ENCODE measurements at places on chromosomes 13 and 19.

DNA sequence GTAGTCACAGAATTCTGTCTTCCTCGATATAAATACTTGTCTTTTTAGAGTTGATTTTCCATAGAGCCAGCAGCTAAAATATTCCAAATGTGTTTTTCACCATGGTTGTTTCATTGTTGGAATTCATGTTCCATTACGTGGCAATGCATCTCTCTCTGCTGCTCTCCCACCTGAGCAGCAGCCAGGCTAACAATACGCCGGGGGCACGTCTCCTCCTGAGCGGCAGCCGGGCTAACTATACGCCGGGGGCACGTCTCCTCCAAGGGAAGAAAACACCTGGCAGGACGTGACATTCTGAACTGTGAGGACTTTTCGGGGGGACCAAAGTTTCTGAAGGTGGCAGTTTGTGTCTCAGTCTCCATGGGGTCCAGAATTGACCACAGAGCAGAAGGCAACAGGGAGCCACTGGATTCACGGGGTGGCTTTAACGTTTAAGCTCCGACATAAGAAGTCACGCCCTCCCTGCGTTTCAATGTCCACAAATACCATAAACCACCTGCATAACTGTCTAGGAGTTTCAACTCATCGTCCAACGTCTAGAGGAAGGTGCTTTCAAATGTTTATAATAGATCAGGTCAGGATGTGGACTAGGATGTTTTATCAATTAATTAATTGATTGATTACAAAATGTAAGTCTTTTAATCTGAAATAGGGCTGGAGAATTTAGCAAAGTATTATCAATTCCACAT lies 15.1 kb downstream of the PLPP2 start:
- no peak for DNase-seq

DNA sequence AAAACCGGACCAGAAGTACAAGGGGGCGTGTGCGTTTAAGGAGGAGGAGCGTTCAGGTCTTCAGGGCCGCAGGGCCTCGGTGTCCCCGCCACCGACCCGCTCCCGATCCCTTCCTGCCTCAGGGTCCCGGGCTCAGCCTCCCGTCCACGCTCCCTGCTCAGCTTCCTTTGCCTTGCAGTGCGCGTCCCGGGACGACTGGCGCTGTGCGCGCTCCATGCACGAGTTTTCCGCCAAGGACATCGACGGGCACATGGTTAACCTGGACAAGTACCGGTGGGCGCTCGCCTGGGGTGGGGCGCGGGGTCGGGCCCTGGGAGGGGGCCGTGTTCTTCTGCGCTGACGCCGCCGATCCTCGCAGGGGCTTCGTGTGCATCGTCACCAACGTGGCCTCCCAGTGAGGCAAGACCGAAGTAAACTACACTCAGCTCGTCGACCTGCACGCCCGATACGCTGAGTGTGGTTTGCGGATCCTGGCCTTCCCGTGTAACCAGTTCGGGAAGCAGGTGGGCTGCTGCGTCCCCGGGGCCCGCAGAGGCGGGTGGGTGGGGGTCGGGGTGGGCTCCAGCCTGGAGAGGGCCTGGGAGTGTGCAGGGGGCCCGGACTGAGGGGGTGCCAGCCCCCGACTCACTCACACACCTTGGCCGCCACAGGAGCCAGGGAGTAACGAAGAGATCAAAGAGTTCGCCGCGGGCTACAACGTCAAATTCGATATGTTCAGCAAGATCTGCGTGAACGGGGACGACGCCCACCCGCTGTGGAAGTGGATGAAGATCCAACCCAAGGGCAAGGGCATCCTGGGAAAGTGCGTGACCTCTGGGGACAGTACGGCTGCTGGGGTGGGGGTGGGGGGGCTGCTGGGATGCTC lies 1.4 kb downstream of the GPX4 start:
- no peak for DNase-seq

DNA sequence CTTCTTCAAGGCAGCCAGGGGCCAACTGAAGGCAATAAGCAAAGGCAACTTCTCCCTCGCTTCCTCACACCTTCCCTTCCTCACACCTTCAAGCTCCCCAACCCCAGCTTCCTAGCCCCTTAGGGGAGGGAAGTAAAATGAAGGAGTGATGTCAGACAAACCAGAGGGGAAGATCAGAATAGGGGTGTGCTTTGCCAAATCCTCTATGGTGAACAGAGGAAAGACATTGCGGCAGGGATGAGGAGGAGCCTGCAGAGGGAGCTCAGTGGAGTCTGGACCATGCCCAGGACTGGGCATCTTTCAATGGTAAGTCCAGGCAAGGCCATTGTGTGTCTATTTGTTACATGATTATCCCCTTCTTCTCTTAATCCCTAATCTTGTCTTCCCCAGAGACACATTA lies 164.0 kb downstream of the TSHZ3 start:
- DNase-seq: no peak

- no peak for DNase-seq
Observed at GRCh38 chr13:34747507-34747906, 194.6 kb upstream of the NBEA start.

DNA sequence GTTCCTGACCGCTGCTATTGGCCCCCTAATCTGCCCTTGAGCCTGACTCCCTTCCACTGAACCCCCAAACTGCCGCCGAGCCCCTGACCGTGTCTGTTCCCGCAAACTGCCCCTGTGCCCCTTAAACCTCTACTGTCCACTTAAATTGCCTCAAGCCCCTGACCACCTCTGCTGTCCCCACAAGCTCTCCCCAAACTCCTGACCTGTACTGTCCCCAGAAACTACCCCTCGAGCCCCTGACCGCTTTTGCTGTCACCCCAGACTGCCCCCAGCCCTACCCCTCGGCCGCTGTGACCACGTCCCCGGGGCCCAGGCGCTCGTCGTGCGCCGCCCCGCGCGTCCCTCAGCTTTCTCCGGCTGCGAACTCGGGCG lies 382 bp downstream of the ZNF77 start:
- no peak for DNase-seq

DNA sequence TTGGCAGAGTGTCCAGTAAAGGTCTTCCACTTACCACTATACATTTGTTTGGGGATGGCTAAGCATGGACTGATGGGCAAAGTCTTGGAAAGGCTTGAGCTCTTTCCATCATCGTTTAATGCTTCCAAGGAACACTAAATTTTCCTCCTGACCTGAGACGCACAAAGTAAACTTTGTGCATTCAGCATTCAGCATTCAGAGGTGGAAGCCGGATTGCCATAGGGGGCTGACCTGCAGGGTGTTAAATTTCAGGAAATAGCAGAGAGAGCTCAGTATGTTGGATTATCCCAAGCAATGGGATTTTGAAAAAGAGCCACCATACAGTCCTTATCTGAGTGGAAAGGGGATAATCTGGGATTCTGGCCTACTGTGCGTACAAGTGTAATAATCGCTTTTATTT lies 14.0 kb downstream of the ZNF552 start:
- no peak for DNase-seq

- DNase-seq: no peak
Observed at GRCh38 chr19:570937-571565, 1.3 kb upstream of the BSG start.

GRCh38 chr19:6802336-6803035 lies 30.0 kb downstream of the VAV1 start:
- DNase-seq: peak; percentile 68

DNA sequence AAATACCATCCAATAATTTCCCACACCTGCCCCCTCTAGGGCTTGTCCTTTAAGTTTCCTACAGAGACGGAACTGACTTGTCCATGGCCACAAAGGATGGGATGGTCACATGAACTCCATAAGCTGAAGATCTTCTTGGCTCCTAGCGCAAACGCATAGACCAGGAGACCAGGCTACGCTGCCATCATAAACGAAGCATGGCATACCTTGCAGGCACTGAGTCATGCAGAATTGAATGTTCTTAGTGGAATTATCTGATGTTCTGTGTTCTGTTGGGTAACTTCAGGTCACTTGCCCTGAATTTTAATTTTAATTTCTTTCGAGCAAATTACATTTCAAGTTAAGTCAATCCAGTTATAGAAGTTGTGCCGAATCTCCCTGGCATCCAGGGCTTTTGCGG lies 96.4 kb upstream of the STARD13 start:
- no peak for DNase-seq

DNA sequence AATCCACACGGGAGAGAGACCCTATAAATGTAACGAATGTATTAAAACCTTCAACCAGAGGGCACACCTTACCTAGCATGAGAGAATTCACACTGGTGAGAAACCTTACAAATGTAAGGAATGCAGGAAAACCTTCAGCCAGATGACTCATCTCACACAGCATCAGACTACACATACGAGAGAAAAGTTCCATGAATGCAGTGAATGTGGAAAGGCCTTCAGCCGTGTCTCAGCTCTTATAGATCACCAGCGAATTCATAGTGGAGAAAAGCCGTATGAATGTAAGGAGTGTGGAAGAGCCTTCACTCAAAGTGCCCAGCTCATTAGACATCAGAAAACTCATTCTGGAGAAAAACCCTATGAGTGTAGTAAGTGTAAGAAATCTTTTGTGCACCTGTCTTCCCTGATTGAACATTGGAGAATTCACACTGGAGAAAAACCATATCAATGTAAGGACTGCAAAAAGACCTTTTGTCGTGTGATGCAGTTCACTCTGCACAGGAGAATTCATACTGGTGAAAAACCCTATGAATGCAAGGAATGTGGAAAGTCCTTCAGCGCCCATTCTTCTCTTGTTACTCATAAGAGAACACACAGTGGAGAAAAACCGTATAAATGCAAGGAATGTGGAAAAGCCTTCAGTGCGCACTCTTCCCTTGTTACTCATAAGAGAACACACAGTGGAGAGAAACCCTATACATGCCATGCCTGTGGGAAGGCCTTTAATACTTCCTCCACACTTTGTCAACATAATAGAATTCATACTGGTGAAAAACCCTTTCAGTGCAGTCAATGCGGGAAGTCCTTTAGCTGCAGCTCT lies 16.0 kb downstream of the ZNF582 start:
- DNase-seq: no peak

GRCh38 chr13:50692396-50692915 lies 151.0 kb downstream of the DLEU7 start:
- DNase-seq: no peak

GRCh38 chr13:31248361-31248760 lies 48.6 kb downstream of the B3GLCT start:
- no peak for DNase-seq

DNA sequence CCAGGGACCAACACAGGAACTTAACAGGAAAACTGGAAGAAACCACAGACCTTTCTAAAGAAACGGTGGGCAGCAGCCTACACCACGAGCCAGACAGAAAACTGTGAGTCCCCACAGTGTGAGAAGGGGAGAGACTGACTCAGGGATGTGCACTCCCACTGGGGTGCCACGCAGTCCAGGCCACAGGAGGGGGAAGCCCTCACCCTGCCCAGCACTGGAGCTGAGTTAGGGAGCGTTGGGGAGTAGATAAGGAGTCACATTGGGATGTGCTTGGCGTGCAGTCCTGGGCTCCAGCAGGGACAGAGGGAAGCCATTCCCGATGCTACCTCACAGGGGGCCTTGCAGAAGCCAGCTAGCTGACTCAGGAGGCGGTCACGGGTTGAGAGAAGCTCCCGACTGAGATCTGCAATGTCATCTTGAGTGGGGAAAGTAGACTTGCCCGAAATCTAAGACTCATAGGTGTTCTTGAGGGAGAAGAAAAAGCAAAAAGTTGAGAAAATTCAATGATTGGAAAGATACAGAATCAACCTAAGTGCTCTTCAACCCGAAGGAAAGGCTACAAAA lies 17.3 kb downstream of the SIGLEC8 start:
- DNase-seq: peak; percentile 72

DNA sequence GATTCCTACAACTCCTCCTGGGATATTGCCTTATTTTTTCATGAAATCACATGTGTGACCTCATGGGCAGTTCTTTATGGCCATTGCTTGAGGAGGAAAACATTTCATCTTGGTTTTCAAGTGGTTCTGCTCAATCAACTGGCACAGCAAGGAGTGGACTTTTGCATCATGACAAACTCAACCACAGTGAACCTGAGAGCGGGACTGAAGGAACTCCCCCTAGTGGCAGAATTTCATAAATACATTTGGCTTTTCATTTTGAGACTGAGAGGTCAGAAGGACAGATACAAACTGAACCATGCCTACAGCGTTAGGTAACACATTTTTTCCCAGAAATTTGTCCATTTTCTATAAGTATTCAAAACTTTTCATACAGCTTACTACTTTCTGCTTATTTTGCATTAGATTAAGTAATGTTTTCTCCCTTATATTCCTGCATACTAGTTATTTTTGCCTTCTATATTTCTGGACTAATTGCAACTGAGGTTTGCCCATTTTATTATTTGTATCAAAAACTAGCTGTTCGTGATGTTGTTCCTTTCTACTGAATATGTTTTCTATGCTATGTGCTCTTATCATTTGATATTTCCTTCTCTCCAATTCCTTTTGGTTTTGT lies 13.4 kb upstream of the SIGLEC12 start:
- no peak for DNase-seq

DNA sequence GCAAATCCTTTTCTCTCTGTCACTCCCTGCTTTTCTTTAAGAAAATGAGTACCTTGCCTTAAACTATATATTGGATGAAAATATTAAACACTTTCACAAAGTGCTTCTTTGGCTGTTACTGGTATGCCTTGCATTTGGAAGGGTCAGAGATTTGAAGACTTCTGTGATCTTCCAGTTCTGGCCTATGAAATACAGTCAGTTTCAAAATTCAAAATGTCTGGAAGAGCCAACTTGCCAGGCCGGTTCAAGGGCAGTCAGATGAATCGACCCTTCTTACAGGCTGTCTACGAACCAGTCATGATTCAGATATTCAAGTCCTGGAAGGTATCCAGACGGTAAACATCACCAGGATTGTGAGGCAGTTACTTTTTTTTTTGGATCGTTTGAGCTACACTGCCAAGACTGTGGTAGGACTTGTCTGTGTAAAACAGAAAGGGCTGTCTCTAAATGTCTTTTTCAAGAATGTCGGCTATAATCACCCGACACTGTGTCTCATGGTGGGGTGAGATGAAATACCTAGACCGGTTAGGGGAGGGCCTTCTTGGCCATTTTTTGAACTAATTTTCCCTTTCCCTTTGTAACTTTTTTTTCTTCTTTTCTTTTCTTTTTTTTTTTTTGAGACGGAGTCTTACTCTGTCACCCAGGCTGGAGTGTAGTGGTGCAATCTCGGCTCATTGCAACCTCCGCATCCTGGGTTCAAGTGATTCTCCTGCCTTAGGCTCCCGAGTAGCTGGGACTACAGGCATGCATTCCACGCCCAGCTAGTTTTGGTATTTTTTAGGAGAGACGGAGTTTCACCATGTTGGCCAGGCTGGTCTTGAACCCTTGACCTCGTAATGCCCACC lies 11.2 kb downstream of the ACTN4 start:
- no peak for DNase-seq

GRCh38 chr19:38265213-38265861 lies 964 bp downstream of the SPINT2 start:
- DNase-seq: no peak

GRCh38 chr19:52142001-52142595 lies 2.4 kb upstream of the ZNF616 start:
- no peak for DNase-seq

GRCh38 chr19:4234142-4234861 lies 5.0 kb downstream of the EBI3 start:
- no peak for DNase-seq

Measured in activated T-cell treated with anti-CD3 and anti-CD28 coated beads for 48 hours (primary cell).